ENCODE measurements at places on chromosomes 4 and X. TPM values are rescaled to one million over a fixed set of nuclear protein-coding genes. Genes with fewer than 3 reads are reported as not detected.

The GPC3 gene
- total RNA-seq, result 6.7 TPM

The RHOXF2B gene
- total RNA-seq, result not detected

The SLC6A14 gene
- not detected for total RNA-seq

The RIBC1 gene
- total RNA-seq, result 0.67 TPM

The HSFX2 gene
- total RNA-seq, result not detected

The SPARCL1 gene
- total RNA-seq, result 345 TPM

The AFM gene
- total RNA-seq, result not detected

The HS6ST2 gene
- total RNA-seq, result 1.1 TPM

The GUCY1A1 gene
- 63.5 TPM for total RNA-seq

The PDK3 gene
- 23.9 TPM for total RNA-seq

DNA sequence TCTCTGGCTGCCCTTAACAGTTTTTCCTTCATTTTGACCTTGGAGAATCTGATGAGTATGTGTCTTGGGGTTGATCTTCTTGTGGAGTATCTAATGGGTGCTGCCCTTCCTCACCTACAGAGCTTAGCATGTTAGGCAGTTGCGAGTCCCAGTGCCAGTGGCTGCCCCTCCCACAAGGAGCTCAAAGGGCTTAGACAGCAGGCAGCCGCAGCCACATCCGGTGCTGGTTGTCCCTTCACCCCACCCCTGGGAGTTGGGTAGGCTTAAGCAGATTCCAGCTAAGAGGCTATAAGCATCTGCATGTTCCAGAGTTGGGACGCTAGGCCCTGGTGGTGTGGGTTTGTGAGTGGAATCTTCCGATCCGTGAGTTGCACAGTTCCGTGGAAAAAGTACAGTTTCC is 322.1 kb upstream of the ARX start:
- DNase-seq, result no peak

DNA sequence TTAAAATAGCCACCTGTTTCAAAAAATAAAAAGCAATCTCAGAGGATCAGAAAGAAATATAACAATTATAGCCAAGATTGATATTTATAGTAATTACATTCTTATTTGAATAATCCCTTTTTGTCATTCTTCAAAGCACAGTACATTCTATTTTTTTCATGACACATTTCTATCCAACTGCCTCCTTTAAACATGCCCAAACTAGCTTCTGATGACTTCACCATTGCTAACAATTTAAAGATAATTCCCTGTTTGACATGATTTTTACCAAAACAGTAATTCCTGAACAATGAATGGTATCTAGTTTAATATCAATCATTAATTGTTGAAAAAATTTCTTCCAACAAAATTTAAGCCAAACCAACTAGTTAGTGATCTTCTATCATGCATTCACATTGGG is 172.4 kb downstream of the SNCA start:
- DNase-seq, result no peak

DNA sequence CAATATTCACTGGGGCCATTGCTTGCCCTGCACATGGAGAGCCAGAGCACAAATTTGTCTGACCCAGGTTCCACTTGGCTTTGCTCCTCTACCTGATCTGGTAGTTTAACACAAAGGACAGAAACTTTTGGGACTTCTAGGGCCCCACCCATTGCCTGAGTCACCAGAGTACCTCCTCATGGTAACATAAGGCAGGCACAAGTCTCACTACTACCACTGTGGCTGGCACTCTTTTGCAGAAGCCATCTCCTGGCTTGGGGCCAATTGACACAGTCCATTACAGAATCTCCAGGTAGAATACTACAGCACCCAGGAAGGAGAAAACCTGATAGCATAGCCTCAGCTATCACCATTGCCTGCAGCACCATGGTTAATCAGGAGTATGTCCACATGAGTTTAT is 52.6 kb upstream of the NAP1L2 start:
- no peak for DNase-seq

DNA sequence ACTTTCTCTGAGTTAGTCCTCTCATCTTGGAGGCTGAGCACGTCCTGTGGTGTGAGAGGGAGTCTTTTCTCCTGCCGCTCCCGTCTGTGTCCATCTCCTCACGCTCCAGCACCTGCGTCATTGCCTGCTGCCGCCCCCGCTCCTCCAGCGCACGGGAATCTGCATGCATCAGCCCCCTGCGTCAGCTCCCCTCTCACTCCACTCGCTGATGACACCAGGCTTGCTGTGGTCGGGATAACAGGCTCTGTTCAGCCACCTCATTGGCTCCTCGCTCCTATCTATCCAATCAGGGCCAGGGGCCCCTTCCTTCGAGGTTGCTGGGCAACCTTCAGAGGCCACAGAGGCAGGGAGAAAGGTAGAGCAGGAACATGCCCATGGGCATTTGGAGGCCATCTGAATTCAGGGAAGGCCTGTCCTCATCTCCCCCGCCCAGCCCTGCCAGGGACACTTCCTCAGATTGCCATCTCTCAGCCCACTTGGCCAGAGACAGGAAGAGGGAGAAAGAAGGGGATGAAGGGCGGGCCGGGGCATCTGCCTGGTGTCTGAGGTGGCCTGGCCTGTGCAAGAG is 9.3 kb downstream of the ZNF185 start:
- DNase-seq, result peak; percentile 5

DNA sequence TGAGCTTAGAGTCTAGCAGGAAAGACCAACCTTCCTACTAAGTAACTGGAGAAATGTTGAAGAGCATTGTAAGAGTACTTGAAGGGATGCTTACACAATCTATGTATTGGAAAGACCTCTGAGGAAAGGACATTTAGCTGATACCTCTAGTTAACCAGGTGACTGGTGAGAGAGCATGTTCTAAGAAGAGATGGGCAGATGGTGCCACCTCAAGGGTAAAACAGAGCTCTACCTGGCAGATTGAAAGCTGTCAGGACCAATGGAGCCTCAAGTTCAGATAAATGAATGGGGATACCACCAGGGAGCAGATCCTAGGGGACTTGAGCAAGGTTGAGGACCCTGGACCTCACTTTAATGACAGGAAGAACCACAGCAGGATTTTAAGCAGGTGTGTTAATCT is 196.4 kb downstream of the QDPR start:
- DNase-seq, result no peak

DNA sequence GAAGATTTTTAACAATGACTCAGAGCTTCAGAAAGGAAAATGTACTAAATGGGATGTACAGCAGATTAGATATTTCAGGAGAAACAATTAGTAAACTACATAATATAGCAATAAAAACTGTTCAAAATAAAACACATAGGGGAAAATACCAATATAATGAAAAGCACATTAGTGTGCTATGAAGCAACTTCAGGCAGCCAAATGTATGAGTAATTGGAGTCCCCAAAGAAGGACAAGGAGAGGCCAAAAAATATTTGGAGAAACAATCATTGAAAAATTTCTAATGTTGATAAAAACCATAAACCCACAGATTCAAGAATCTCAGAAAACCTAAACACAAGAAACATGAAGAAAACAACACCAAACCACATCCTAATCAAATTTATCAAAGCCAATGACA is 129.3 kb upstream of the CHRDL1 start:
- DNase-seq, result no peak

DNA sequence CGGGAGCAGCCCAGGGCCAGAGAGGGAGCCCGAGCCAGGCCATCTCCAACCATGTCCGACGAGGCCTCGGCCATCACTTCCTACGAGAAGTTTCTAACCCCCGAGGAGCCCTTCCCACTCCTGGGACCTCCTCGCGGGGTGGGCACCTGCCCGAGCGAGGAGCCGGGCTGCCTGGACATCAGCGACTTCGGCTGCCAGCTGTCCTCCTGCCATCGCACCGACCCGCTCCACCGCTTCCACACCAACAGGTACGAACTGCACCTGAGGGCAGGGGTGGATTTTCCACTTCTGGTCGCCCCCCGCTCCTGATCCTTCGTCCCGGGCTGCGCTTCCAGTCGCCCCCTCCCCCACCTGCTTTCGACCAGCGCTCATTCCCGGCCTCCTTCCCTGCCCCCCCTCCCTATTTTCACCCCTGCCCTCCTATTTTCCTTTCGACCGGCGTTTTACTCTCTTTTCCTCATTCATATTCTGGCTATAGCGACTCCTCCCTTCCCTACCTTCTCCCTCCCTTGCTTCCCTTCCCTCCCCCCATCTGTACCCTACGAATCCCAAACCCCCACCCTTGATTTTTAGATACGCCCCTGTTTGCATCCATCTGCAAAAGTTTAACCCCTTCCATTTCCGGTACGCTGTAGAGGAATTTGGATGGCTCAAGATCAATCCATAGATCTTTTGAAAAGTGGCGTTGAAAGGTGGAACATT is 633 bp downstream of the FAM199X start:
- DNase-seq, result no peak

DNA sequence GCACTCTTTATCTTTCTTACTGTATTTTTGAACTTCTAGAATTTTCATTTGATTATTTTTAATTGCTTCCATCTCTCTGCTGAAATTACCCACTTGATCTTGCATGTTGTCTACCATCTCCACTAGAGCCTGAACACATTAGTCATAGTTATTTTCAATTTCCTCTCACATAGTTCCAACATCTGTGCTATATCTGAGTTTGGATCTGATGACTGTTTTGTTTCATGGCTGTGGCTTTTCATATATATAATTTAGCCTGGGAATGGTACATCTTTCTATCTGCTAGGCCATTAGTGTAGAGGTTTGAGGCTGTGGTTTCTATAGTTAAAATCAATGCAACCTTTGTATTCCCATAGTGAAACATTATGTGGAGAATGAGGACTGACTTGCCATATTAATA is 33.2 kb downstream of the NPY2R start:
- DNase-seq, result no peak

GRCh38 chrX:69298466-69299140 is 133.3 kb upstream of the PJA1 start:
- DNase-seq, result peak; percentile 40

GRCh38 chr4:23938796-23939195 is 48.9 kb upstream of the PPARGC1A start:
- DNase-seq, result no peak

DNA sequence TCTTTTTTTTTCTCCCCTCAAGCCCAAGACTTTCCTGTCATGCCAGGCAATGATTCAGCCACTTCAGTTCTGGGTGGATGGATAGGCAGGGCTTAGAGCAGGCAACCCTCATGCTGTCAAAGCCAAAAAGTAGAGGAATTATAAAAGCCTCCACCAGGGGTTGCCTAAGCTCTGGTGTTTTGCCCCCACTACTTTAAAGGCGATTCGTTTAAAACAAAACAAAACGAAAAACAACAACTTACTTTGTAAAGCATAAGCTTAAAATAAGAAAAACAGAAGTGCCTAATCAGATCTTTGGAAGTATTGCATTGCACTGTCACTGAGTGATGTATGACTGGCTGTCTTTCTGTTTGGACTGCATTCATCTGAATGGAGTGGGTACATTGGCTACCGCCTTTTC is 5.3 kb upstream of the IDS start:
- no peak for DNase-seq

GRCh38 chr4:42331914-42332368 is 65.3 kb upstream of the SHISA3 start:
- DNase-seq, result peak; percentile 29

DNA sequence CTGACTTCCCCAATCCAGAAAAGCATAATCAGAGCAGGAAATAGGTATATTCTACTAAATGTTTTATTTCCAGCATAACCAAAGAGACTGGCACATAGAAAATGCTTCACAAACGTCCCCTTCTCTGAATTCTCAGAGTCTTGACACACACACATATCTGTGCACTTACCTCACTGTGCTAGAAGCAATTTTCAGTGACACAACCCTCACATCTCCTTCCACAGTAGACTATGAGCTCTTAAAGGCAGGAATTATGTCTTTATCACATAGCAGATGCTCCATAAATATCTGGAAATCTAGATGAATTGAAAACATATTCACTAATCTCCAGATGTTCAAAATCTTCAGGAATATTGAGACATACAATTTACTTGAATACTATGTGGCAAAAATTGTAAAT is 5.9 kb downstream of the SOWAHB start:
- no peak for DNase-seq

GRCh38 chr4:101259876-101260275 is 87.5 kb downstream of the PPP3CA start:
- DNase-seq, result no peak

GRCh38 chr4:10006601-10007435 is 14.5 kb downstream of the SLC2A9 start:
- DNase-seq, result no peak

DNA sequence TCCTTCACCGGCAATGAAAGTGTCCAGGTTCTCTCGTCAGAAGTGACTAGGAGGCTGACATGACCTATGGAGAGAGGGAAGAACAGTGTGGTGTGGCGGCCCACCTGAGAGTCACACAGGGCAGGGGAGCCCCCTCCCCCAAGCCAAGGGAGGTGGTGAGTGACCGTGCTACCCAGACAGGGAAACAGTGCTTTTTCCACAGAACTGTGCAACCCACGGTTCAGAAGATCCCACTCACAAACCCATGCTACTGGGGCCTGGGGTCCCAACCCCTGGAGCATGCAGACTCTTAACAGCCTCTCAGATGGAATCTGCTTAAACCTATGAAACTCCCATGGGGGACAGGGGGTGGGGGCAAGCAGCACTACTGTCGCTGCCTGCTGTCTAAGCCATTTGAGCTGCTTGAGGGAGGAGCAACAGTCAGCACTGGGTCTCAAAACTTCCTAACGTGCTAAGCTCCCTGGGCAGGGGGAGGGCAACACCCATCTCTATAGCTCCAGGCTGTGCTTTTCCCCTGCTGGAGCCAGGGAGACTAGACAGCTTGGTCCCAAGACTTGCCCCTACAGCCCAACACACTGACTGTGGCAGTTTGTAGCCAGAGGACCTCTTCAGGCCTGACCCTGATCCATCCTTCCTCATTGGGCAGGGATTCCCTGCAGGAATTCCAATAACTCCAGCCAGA is 850.4 kb upstream of the AADAT start:
- no peak for DNase-seq

- no peak for DNase-seq
Observed at GRCh38 chrX:66200855-66201795, 37.1 kb downstream of the HEPH start.

DNA sequence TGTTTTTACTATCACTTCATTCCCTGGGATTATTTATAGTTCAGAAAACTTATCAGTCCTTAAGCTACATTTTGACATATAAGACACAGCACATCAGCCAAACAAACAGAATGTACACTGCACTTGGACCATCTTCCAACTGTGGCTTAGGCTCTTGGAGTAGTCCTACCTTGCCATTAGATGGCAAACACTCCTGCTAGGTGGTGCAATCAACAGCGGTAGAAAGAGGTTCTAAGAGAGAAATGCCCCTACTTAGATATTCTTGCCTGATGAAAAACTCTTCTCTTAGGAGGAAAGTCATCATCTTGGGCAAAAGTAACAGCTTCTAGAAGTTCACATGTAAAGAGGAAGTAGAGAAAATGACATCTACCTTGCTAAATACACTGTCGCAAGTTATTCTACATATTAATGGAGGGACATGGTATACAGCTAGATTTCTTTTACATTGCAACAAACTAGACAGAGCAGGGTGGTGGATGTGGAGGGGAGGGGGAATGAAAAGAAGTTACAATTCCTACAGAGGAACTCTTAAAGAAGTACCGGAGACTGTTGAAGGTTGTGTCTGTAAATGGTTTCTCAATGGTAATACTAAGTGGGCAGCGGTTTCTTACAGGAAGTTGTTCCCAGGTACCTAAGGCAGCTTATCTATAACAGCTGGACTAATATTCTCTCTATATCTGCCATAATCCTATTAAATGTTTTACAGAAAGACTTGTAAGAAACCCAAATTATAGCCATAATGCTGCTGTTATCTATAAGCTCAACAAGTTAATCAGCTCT is 8.1 kb upstream of the STPG2 start:
- no peak for DNase-seq
